ENCODE measurements at places on chromosomes 1 and 21. TPM values are rescaled to one million over a fixed set of nuclear protein-coding genes. Genes with fewer than 3 reads are reported as not detected.

The SPRR2G gene
- not detected for total RNA-seq

The SPRR2E gene
- total RNA-seq: not detected

The ATP1A4 gene
- 1.1 TPM for total RNA-seq

The OR2T2 gene
- not detected for total RNA-seq

The NBPF11 gene
- total RNA-seq: 12.4 TPM

Data from lower lobe of right lung (tissue), 2 donors.